ENCODE measurements at places on chromosomes 12 and 14.

DNA sequence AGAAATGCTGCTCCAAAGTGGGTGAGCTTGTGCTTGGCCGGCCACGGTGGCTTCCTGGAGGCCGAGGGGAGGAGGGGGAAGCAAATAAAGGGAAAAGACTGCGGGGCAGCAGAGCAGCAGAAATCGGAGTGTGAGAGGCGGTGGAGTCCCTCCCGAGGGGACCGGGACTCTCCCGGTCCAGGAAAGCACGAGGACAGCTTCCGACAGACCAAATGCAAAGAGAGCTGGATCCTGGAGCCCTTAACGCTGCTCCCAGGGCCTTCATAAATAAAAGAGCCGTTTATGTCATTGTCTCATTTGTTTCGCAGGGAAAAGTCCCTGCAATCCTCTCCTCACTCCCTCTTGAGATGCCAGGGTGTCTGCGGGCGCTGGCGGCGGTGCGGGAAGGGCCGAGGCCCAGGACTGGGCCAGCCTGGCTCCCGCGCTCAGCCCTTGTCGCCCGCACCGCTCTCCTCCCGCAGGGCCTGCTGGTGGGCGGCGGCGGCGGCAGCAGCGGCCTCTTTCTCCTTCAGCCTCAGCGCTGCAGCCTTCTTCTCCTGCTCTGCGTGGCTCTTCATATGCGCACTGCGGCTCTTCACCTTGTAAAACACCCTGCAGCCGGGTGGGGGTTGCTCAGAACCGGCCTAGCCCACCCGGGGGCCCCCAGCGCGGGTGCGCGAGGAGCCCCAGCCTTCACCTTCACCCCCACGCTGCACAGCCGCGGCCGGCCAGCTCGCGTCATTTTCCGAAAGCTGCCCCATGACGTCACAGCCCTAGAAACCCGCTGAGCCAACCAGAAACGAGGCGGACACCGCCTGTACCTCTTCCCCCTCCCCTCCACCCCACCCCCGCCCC is 4.5 kb upstream of the PNMA1 start:
- DNase-seq: no peak

DNA sequence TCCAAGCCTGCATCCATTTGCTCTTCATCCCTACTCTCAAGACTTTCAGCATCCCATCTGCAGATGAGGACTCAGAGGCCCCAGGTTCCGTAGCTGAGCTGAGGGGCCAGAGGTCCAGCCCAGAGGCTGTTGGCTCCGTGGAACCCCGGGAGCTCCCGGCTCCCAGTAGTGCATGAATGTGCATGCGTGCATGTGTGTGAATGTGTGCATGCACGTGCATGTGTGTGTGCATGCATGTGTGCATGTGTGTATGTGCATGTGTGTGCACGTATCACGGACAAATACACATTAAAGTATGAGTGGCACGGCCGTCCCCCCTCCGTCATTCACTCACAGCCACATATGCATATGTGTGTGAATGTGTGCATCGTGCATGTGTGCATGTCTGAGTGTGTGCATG is 149.9 kb downstream of the KIF26A start:
- no peak for DNase-seq

- DNase-seq: no peak
These were observed 710.6 kb upstream of the TMEM132C start for GRCh38 chr12:127556231-127556886.

DNA sequence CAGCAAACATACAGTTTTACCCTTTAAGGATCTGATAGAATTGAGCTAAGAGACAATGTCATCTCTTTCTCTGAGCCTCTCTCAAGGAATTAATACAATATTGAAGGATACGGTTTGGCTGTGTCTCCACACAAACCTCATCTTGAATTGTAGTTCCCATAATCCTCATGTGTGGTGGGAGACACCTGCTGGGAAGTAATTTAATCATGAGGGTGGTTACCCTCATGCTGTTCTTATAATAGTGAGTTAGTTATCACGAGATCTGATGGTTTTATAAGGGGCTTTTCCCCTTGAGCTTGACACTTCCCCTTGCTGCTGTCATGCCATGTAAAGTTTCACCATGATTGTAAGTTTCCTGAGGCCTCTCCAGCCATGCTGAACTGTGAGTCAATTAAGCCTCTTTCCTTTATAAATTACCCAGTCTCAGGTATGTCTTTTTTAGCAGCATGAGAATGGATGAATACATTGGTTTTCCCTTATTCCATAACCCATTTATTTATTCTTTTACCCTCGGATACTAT is 47.6 kb downstream of the TMEM30B start:
- no peak for DNase-seq
